Activated CD8-positive, alpha-beta memory T cell treated with anti-CD3 and anti-CD28 coated beads, Interleukin-2, amount 10 ng/mL, durations not matched to agents 7 days and 5 days (primary cell): ENCODE measurements at places on chromosomes 5 and 9.
A peak's percentile ranks its signal among the peaks of the same experiment; 100 is the strongest.

GRCh38 chr5:27682600-27682999, 644.2 kb upstream of the CDH9 start:
- DNase-seq: no peak

DNA sequence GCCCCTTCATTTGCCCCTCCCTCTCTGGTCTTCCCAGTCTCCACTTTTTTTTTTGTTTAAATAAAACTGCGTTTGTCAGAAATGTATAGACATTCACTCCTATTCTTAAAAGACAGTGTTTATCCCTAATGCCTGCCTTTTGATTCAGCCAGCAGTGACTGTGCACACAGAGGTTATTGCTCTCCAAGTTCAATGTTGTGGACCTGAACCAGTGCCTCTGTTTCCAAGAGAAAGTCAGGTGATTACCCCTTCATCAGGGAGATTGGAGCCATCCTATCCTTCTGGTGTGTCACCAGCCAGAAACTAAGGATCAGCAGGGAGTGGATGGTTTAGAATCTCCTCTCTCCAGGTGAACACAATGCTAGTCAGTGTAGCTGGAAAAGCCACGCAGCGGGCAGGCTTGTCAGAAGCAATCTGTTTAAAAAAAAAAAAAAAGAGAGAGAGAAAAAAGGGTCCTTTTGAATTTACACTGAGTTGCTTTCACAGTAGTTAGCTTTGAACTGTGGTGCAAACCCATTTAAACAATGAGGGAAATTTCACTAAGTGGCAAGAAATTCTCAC, 167.5 kb upstream of the DMRT1 start:
- no peak for DNase-seq

DNA sequence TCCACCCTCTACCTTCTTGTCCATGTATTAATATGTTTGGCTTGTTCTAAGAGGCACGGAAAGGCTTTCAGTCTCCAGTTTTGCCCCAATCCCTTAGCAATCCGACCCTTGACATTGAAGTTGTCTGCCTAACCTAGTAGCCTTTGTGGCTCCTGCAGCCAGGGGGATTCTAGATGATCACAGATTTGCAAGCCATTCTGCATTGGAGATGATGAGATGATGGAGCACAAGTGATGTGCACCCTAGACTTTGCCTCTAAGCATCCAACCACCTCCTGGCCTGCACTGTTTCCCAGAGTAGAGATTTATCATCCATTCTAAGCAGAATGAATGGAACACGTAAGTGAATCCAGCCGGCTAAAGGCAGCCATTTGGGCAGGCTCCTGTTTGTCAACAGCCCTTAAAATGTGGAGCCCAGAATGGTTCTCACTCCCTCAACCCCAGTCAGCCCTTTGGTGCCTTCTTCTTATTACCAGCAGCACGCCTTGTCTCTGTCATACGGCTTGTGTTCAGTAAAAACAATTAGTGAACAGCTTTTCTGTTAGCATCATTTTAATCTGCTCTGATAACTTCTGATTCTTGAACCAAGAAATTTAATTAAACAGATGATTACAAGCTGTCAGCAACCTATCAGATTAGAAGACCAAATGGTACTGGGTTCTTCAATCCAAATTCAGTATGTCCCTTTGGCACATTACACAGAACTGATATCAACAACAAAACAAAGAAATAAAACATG, 5.7 kb upstream of the TRAF1 start:
- DNase-seq: no peak

- DNase-seq: no peak
Measured at GRCh38 chr9:76336027-76336426, 58.2 kb downstream of the RFK start.

DNA sequence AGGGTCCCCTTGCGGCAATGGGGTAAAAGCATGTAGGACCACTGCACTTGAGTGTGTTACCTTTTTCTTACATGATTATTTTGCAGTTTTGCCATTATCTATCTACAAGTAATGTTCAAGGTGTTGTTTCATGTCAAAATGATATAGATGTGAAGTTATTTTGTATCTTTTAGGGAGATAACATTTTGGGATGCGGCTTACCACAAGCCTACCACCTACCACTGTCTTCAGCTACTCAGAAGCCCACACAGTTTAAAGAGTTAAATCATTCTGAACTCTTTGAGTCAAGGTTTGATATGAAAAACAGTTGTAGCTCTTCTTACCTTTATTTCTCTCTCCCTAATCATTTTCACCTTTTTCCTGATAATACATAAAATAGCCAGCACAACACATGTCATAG, 19.8 kb downstream of the CERT1 start:
- DNase-seq: no peak

- no peak for DNase-seq
Measured at GRCh38 chr9:94780516-94780950, 54.0 kb downstream of the AOPEP start.

GRCh38 chr5:131795879-131796792, 681 bp downstream of the FNIP1 start:
- peak; percentile 58 for DNase-seq

GRCh38 chr9:136564379-136564988, 18.6 kb upstream of the NOTCH1 start:
- DNase-seq: no peak

GRCh38 chr5:1036504-1037122, 28.0 kb downstream of the NKD2 start:
- DNase-seq: no peak

DNA sequence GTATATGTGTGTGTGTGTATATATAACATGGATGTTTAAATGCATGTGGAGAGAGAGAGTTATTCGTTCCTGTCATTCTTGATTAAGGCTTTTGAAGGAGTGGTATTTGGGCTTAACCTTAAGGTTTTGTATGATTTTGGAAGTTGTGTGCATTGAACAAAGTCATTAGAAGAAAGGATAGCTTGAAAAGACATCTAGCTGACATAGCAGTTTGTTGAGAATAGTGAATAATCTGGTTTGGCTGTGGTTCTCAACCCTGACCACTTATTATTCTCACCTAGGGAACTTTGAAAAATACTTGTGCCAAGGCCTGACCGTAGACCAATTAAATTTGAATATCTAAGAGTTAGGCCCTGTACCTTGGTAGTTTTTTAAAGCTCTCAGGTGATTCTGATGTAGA, 141.1 kb upstream of the SH3GL2 start:
- DNase-seq: no peak

DNA sequence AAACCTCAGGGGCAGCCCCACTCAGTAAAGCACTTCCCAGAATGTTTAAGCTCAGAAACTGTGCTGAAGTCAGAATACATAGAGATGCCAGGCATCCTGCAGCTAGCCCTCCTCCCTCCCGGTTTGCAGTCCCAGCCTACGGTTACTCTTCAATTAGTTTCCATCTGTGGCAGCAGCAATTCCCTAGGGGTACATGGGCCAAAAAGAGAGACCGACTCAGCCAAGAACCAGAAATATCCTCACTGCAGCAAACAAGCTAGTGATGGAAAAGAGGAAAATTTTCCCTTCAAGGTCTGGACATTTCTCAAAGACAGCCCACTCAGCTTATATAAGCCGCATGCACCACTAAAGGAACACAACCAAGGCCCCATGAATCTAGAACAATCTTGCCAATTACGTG, 89.1 kb upstream of the PPP2R2B start:
- no peak for DNase-seq

DNA sequence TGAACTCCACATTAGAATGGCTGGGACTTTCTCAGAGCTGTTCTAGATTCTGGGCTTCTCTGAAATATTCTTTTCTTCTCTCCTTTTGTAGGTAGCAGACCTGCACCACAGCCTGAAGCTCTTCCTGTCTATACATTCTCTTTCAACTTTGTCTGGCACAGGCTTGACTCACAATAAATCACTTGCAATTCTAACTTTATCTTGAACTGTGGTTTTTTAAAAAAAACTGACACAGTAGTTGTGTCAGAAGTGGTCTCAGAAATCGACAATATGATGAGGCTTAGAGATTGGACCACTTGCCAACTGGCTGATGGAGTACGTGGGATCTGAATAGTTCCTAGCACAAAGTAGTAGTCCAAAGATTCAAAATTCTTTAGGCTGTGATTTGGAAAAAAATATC, 24.1 kb upstream of the CDH9 start:
- no peak for DNase-seq

DNA sequence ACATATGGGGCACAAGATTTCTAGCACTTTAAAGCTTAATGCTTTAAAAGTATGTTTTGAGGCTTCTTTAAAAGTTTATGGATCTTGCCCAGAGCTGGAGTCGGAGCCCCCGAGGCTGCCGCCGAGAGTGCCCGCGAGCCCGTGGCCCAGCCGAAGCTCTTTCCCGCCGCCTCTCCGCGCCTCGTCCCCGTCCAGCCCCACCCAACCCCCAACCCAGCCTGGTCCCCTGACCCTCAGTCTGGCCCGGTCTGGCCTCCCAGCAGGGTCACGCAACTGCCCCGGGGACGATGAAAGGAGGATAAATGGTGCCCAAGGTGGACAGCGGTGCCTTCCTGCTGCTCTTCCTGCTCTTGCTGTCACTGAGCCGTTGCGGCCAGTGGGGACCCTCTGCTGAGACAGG, 1.7 kb downstream of the TSSK1B start:
- DNase-seq: no peak

- DNase-seq: no peak
Measured at GRCh38 chr9:10614196-10614800, 1.5 kb upstream of the PTPRD start.
